H9 (cell line): ENCODE measurements at places on chromosomes 5 and 9. TPM values are rescaled to one million over a fixed set of nuclear protein-coding genes. Genes with fewer than 3 reads are reported as not detected.

GRCh38 chr5:10712574-10713366 lies 48.3 kb downstream of the DAP start:
- H3K27ac ChIP-seq, result no peak overlapping the region
- no peaks in the 10 kb centered on the region for H3K27me3 ChIP-seq
- DNase-seq, result no peak
- H3K4me1 ChIP-seq, result peaks cover 2% of the 10 kb centered on the region; the same call in 1 of the 2 replicates

- no peaks in the 10 kb centered on the region for H3K36me3 ChIP-seq
- no peak overlapping the region for H3K4me3 ChIP-seq
- no peak for DNase-seq
- H3K27me3 ChIP-seq, result no peaks in the 10 kb centered on the region
- H3K4me1 ChIP-seq, result no peaks in the 10 kb centered on the region
These were observed 25.9 kb downstream of the STOM start for GRCh38 chr9:121344184-121344583.

GRCh38 chr9:89993678-89994630 lies 389.1 kb downstream of the GADD45G start:
- no peak for DNase-seq
- H3K36me3 ChIP-seq, result peaks cover 7% of the 10 kb centered on the region
- no peaks in the 10 kb centered on the region for H3K27me3 ChIP-seq
- H3K4me3 ChIP-seq, result no peak overlapping the region
- H3K27ac ChIP-seq, result no peak overlapping the region
- H3K4me1 ChIP-seq, result peaks cover 16% of the 10 kb centered on the region; the same call in 1 of the 2 replicates

DNA sequence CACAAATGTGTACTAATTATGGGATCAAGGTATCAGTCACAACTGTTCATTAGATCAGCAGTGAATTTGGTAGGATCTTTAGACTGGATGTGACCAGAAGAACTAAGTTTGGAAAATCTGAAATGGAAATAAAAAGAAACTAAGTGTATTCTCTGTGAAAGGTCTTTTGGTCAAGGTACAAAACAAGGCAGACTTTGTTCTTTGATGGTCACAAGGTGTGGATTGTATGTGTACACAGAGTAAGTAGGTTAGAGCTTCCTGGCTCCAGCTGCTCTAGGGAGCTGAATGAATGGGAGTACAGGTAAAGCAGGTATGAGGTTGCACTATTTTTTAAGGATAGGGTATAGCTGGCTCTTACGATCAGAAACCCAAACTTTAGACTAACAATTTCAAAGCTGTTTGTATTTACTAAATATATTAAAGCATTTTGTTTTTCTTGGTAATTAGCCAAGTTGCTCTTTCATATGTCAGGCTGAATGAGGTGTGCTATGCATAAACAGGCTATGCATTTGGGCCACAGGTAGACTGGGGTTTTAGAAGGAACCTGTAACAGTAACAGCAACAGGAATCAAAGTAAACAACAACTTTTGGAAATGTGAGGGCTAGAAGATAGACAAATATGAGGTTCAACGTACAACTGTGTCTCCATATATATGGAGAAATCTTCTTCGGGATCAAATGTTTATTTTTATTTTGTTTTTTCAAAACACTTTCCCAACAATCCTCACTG lies 32.5 kb downstream of the FAM169A start:
- H3K4me1 ChIP-seq, result peaks cover 7% of the 10 kb centered on the region; the same call in 1 of the 2 replicates
- peaks cover 33% of the 10 kb centered on the region; the same call in 2 of the 3 replicates for H3K36me3 ChIP-seq
- no peak for DNase-seq
- no peak overlapping the region for H3K4me3 ChIP-seq
- no peak overlapping the region for H3K27ac ChIP-seq

- peaks cover 16% of the 10 kb centered on the region; the same call in 1 of the 2 replicates for H3K27me3 ChIP-seq
- H3K27ac ChIP-seq, result no peak overlapping the region
- no peak for DNase-seq
These were observed 1.5 kb downstream of the THBS4 start for GRCh38 chr5:80036615-80037014.

- no peak for DNase-seq
- no peaks in the 10 kb centered on the region; the same call in 1 of the 2 replicates for H3K4me1 ChIP-seq
- no peak overlapping the region for H3K27ac ChIP-seq
- no peaks in the 10 kb centered on the region for H3K27me3 ChIP-seq
- H3K4me3 ChIP-seq, result no peak overlapping the region
These were observed 128.2 kb upstream of the SEMA6A start for GRCh38 chr5:116702776-116703175.

- H3K4me3 ChIP-seq, result no peak overlapping the region
- H3K4me1 ChIP-seq, result no peaks in the 10 kb centered on the region
- H3K27ac ChIP-seq, result no peak overlapping the region
- no peaks in the 10 kb centered on the region for H3K27me3 ChIP-seq
- DNase-seq, result no peak
These were observed 195.8 kb downstream of the NNT start for GRCh38 chr5:43798740-43799139.

PCDHA2 gene
- 0.18 and 0.20 TPM in 2 replicates for total RNA-seq
